ENCODE measurements at places on chromosomes 16 and 17. TPM values are rescaled to one million over a fixed set of nuclear protein-coding genes. Genes with fewer than 3 reads are reported as not detected.

Gene ZPBP2
- total RNA-seq, result not detected

Gene ZSCAN10
- not detected for total RNA-seq

Gene KIAA0753
- total RNA-seq, result 18.3 TPM

DNA sequence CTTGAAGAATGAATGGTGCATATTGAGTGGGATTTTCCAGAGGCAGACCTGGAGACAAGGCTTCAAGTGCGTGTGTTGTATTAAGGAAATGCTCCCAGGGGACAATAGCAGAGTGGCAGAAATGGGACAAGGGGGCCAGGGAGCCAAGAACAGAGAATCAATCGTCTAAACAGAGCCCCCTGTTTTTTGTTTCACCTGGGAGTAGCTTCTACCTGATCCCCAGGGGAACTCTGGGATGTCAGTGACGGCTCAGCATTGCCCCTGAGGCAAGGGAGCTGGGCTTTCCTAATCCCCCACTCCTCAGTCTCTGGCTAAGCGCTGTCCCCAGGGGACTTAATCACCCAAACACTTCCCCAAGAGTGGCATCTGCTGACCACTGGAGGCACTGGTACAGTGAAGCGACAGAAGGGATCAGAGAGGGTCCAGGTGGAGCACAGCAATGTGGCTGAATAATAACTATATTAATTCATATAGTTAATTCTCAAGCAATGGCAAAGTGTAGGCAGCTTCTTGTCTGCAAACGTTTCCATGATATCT lies 35.7 kb upstream of the C16orf78 start:
- no peaks in the 10 kb centered on the region for H3K4me1 ChIP-seq
- no peak overlapping the region for H3K4me3 ChIP-seq
- no peak for DNase-seq

Gene TPSD1
- total RNA-seq, result not detected

Gene PMP22
- total RNA-seq, result 33.5 TPM
